ENCODE measurements at places on chromosomes 2 and 18.

DNA sequence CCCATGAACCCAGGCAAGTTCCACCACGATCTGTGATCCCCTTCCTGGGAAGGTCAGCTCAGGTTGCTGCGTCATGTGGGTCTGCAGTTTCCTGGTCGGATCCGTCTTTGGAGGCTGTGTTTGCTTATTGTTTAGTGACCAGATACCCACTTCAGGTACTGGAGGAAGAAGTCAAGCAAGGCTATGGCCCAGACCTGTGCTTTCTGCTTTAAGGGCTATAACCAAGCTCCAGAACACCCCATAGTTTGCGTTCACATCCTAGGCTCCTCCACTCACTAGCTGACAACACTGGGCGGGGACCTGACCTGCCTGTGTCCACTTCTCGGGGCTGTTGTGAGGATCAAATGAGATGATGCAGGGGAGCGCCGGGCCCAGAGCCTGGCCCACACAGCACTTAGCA, 44.0 kb downstream of the MAL start:
- DNase-seq: no peak

DNA sequence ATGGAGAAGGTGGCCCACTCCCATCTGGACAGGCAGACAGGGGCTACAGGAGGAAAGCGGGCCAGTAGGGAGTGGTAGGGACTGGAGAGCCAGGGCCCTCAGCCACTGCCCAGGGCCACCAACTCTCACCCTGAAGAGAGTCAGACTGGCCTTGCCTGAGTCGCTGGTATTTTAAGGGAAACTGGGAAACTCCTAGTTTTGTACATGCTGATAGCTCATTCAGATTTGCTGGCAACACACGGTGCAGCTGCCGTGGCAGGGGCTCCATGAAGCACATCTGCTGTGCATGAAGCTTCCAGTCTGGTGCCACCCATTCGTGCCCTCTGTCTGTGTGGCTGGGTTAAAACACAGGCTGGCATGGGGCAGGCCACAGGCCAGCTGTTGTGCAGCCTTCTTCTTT, 137.3 kb upstream of the GLI2 start:
- DNase-seq: no peak

DNA sequence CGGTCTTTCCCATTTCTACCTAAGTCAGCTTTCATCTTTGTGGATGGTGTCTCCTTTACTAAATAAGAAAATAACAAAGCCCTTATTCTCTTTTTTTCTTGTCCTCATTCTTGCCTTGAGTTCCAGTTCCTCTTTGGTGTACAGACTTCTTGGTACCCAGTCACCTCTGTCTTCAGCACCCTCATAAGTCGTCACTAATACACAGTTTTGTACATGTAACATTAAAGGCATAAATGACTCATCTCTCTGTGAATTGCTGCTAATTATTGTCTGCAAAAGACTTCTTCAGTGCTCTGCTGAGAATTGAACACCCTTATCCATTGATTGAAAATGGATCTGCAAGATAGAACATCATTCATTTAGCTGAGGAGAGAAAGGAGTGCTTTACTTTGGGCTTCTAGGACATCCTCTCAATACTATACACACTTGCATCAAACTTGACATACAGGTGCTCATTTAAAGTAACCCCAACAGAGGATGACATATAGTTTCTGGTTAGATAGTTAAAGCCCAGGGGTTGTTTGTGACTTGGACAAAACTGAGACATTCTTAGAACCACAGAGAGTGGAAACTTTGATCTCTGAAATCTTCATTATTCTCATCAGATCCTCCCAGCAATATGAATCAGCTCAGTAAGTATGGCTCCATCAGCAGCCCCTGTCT, 97.0 kb downstream of the XRCC5 start:
- no peak for DNase-seq

DNA sequence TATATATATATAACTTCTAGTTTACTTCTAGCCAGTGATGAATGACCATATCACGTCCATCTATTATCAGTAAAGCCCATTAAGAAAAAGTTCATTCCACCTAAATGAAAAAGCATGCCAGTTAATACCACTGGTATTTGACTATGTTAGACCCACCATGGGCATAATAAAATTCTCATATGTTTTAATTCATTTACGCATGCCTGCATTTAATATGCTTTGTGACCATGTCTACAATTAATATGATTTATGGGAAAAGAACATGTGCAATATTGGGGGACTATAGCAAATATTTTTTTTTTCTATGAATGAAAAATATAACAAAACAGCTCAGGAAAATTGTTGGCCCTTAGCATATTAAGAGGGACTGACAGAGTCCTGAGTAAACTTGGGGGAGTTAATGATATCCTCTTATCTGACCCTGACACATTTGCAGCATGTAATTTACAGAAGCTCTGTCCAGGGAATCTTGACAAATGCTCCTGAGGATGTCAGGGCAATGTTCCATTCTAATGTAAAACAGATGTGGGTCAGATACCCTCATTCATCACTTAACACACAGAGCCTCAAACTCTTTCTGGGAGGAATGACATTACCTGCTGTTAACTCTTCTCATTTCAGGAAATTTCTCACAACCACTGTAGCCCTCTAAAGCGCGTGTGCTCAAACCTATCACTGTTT, 90.6 kb downstream of the PAX3 start:
- DNase-seq: no peak

GRCh38 chr2:84383271-84383670, 75.8 kb downstream of the SUCLG1 start:
- DNase-seq: no peak

GRCh38 chr2:173349287-173349686, 5.4 kb upstream of the CDCA7 start:
- no peak for DNase-seq
